Kasumi-1 (cell line): ENCODE measurements at places on chromosomes 12 and 14.

- DNase-seq, result no peak
Observed at GRCh38 chr14:64865109-64865508, 14.6 kb downstream of the SPTB start.

DNA sequence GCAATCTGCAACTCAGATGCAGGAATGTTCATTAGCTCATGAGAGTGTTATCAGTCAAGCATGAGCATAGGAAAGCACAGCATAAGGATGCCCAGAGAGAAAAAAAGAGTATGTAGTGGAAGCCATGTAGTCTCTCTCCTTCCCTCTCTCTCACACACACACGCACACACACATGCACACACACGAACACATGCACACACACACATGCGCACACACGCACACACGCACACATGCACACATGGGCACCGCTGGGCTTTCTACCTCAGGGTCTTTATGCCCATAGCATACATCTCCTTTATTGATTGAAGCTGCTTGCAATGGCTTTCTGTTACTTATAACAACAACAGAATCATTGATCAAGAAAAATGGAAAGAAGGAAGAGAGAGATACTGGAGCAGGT lies 240.9 kb downstream of the ETNK1 start:
- no peak for DNase-seq

- no peak for DNase-seq
Observed at GRCh38 chr14:31692376-31692781, 131.2 kb downstream of the NUBPL start.

DNA sequence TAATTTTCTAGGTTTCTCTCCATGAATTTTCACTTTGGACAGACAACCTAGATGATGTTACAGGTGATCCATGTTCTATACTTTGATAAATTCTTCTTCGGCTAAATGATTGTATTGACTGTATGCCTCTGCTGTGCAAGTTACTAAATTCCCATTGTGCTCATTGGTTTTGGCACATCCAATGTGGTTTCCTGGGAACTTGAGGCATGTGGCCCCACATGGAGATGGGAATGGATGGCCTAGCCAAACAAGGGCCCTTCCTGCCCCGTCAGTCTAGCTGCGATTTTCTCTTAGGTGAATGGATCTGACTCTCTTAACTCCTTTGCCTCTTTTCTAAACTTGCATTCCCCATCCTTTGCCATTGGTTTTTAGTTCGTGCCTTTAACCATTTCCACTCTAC lies 186.2 kb downstream of the PELI2 start:
- no peak for DNase-seq

DNA sequence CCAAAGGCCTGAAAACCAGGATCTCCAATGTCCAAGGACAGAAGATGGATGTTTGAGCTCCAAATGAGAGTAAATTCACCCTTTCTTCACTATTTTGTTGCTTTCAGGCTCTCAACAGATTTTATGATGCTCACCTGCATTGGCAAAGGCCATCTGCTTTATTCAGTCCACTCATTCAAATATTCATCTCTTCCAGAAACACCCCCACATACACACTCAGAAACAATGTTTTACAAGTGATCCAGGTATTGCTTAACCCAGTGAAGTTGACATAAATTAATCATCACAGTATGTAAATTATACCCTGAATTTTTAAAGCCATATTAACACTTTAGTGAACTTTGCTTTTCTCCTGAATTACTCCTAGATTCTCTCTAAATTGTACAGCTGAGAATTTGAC lies 63.3 kb downstream of the DUSP6 start:
- no peak for DNase-seq

DNA sequence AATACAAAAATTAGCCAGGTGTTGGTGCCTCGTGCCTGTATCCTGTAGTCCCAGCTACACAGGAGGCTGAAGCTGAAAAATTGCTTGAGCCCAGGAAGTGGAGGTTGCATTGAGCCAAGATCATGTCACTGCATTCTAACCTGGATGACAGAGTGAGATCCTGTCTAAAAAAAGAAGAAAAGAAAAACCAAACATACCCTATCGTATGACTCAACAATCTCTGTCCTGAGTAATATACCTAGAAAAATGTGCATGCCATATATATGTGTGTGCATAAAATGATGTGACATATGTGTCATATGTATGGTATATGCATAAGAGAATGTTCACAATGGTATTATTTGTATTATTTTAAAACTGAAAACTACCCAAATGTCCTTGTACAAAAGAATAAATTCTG lies 261.5 kb upstream of the CLEC14A start:
- no peak for DNase-seq

GRCh38 chr14:50037852-50038251 lies 78.5 kb downstream of the VCPKMT start:
- DNase-seq, result no peak

GRCh38 chr14:90696720-90697119 lies 119.5 kb downstream of the TTC7B start:
- no peak for DNase-seq

- no peak for DNase-seq
Observed at GRCh38 chr14:106737021-106737420, 1210.6 kb downstream of the TMEM121 start.

GRCh38 chr14:55593698-55594097 lies 13.7 kb downstream of the KTN1 start:
- no peak for DNase-seq

DNA sequence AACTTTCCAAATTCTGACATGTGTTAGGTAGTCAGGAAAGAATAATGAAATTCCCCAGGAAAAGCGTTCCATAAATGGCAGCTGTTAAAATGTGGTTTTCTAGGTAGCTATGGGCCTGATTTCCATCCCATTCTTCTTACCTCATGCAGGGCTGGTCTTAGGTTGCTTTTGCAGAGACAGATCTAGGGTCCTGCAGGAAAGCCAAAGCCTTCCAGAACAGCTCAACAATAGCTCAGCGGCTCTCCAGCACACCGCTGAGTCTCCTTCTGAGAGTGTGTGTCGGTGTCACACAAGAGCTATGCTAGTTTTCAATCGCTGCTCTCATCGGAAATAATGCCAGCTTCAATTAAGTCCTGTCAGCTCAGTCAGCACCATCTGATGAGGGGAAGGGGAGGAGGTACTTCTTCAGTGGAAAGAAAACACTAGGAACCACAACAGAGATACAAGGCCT lies 106.7 kb downstream of the TMEM30B start:
- DNase-seq, result no peak

- peak; percentile 68 for DNase-seq
Observed at GRCh38 chr12:9750276-9751203, 10.2 kb downstream of the CD69 start.

DNA sequence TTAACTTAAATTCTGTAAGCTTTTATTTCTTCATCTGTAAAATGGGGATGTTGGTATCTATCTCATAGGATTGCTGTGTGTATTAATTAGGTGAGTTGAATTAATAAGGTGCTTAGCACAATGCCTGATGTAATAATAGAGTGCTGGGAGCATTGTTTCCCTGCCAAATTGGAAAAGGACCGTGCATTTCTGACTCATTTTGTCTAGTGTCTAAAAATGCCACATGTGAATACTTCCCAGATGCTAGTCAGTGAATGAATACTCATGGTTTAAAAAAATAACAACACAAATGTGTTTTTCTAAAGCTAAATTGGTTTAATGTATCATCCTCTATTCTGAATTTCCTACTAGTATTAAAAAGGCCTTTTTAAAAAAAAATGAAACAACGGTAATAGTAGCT lies 45.4 kb upstream of the NEDD1 start:
- no peak for DNase-seq

GRCh38 chr12:108670066-108670631 lies 36.5 kb upstream of the SELPLG start:
- no peak for DNase-seq

DNA sequence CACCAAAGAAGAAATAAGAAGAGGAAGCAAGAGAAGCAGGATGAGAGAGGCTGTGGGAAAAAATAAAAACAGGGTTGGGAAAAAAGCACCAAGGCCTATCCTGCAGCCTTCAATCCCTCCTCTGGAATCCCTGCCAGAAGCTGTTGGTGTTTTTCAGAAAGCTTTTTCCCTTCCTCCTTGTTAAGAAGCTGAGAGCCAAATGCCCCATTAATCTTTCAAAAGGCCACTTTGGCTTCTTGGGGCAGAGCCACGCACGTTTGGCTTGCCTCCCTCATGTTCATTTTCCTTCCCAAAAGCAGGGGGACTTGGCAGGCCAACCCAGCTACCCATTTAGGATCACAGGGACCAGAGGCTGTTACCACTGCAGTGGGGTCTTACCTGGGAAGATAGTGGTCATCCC lies 365.3 kb downstream of the NUAK1 start:
- no peak for DNase-seq

DNA sequence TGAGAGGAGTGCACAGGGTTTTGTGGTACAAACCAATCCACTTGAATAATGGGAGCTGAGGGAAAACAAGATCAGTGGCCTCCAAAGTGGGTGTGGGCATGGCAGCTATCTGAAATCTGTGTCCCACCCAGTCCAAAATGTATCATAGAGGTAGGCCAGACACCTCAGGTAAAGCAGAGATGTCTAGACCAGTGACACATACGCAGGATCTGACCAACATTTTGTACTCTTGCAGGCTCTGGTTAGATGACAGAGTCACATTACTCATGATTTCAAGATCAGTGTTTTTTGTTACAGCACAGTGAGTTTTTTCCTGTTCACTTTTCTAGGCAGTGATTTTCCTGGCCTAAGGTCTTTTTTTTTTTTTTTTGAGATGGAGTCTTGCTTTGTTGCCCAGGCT lies 211.8 kb downstream of the PCNX1 start:
- DNase-seq, result no peak

DNA sequence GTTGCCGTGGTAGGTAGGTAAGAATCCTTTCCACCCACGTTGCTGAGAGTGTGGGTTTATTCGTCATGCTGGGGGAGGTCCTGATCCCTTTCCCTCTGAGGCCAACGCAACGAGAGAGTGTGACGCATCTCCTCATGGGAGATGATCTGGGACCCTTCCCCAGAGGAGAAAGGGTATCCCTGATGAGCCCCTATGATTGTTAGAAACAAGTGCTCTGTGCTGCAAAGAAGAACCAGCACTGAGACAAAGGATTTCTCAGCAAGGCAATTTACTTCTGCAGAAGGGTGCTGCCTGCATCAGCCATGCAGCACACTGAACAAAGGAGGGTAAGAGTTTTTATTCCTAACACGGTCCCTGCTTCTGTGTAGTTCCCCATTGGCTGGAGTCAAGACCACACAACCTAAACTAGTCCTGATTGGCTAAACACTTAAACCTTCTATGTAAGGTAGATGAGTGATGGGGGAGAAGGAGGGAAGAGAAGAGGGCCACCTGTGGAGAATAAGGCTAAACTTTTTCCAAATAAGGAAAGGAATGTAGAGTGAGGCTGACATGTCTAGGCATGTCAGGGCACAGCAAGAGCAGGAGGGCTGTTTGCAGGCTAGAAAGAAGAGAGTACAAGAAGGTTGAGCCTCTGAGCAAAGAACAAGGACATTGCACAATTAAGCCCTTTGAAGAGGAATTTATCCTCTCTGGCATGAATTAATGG lies 21.3 kb downstream of the CLEC2A start:
- DNase-seq, result no peak

DNA sequence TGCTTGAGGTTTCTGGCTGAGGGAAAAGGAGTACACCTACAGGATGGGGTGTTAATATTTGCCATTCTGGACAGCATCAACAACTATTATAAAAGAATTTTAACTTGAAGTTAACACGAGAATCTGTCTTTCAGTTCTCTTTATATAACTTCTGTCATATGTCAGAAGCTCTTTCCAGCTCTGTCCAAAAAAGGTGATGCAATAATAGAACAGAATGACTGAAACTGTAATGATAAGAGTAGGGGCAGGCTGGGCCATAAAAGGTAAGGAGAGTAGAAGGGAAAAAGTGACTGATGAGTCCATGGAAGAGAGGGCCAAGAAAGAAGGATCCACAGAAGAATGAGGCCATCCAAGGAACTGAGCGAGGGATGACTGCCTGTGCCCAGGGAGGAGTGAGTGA lies 966.7 kb upstream of the FBXO33 start:
- DNase-seq, result no peak

DNA sequence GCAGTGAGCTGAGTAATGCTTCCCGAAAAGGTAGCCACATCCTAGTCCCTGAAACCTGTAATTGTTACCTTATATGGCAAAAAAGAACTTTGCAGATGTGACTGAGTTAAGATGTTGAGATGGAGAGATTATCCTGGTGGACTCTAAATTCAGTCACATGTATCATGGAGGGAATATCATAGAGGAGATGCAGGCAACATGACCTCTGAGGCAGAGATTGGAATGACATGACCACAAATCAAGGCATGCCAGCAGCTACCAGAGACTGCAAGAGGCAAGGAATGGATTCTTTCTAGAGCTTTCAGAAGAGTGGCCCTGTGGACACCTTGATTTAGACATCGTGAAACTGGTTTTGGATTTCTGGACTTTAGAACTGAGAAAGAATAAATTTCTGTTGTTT lies 18.5 kb downstream of the SLC38A6 start:
- no peak for DNase-seq

DNA sequence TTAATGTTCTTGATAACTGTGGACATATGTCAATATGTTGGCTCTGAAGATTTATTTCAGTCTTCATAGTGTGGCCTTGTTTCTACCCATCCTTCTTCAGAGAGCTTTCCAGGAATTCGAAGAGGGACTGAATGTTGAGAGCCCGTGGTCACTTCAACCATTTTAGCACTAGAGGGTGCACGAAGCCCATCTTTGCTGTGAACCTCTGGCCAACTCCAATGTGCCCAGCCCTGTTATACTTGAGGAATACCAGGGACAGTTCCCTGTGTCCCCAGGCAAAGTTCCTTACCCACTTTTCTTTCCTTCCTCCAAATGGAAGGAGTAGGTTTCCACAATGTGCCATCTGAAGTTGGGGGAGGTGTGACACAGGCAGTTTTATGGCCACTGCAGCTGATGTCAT lies 603.5 kb downstream of the RPL10L start:
- DNase-seq, result peak; percentile 11

GRCh38 chr12:92139634-92140150 lies 6.0 kb downstream of the BTG1 start:
- DNase-seq, result no peak

- DNase-seq, result no peak
Observed at GRCh38 chr12:106715582-106715981, 58.9 kb upstream of the RIC8B start.

DNA sequence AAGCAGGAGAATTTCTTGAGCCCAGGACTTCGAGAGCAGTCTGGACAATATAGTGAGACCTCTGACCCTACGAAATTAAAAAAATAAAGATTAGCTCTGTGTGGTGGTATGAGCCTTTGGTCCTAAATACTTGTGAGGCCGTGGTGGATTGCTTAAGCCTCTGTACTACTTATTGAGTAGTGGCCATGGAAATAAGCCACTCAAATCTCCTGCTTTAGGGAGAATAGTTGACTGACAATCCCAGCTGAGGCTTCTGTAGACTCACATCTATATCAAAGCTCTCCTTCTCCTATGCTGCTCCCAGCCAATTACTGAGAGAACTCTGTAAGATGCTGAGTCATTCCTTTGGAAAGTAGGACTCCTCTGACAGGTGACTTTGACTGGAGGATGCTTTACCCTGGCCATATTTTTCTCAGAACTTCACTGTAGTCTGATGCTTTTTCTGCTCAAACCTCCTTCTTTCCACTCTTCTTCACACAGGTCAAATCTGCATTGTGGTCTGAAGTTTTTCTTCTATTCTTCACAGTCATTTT lies 420.2 kb downstream of the SLC6A15 start:
- no peak for DNase-seq

- DNase-seq, result peak; percentile 62
Observed at GRCh38 chr14:103562429-103563225, at the start of the genes BAG5 and COA8. TSS of gene BAG5 (minus strand) at chr14:103562657. CDS start at chr14:103561164, 1,493 bp downstream. TSS of gene COA8 (plus strand) at chr14:103562960. CDS start at chr14:103563002, 42 bp downstream.
